ENCODE measurements at places on chromosomes 12 and 14.

DNA sequence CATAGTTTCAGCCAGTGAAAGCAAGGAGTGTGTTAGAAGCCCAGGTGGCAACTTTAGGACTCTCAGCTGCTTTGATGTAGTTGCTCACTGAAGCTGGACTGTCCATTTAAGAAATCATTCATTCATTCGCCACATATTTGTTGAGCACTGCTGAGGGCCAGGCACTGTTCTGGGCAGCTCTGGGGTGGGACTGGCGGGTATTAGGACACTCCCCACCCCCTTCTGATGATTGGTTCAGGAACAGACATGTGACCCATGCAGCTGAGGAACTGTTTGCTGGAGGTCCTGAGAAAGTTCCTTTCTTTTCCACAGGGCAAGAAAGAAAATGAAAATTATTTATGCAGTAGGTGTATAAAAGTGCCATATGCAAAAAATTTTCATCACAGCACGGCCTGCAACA is 70.3 kb upstream of the CHST11 start:
- DNase-seq, result no peak

GRCh38 chr12:28611115-28611435 is 420.8 kb downstream of the CCDC91 start:
- DNase-seq, result peak; percentile 69

DNA sequence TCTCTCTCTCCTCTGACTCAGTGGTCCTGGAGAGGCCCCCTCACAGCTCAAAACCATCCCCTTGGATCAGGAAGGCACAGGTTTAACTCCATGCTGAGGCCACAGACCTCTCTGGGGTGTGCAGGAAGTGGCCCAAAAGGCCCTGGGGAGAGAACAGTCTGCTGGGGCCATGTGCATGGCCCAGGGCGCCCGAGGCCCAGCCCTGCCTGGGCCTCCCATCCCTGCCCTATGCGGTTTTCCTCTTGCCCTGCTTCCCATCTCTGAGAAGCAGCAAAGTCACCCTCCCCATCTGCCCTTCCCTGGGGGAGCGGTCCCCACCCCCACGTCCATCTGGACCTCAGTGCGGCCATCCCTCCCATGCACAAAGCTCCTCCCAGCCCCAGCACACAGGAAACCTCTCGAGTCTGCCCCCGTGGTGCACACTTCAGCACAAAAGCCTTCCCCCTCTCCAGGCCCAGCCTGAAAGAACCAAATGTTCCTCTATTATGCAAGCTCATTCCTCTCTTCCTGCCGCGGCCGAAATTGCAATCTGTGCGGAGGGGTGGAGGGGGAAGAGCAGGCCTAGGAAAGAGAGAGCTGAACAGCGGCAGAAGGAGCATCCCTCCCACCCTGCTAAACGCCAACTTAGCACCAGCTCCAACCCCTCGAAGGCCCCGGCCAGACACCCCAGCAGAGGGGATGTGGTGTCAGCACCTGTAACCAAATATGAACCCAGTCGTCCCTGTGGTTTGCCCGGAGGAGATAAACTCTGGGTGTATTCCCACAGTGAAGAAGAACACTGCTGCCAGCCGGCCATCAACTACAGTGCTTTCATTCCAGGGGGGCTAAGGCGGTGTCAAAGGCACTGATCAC is 108.5 kb downstream of the SCARB1 start:
- no peak for DNase-seq

GRCh38 chr12:74647256-74647655 is 109.6 kb downstream of the ATXN7L3B start:
- DNase-seq, result peak; percentile 3

Measured in HT1080 (cell line).